ENCODE measurements at places on chromosomes 7 and 10.

GRCh38 chr7:953547-954327, 743 bp downstream of the ADAP1 start:
- no peak for DNase-seq

DNA sequence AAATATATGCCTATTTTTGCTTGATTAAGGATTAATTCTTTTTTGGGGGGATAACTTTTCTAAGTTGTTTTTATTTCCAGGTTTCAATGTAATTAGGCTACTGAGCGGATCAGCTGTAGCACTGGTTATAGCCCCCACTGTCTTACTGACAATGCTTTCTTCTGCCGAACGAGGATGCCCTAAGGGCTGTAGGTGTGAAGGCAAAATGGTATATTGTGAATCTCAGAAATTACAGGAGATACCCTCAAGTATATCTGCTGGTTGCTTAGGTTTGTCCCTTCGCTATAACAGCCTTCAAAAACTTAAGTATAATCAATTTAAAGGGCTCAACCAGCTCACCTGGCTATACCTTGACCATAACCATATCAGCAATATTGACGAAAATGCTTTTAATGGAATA, 1.0 kb downstream of the LRRTM3 start:
- DNase-seq: no peak

DNA sequence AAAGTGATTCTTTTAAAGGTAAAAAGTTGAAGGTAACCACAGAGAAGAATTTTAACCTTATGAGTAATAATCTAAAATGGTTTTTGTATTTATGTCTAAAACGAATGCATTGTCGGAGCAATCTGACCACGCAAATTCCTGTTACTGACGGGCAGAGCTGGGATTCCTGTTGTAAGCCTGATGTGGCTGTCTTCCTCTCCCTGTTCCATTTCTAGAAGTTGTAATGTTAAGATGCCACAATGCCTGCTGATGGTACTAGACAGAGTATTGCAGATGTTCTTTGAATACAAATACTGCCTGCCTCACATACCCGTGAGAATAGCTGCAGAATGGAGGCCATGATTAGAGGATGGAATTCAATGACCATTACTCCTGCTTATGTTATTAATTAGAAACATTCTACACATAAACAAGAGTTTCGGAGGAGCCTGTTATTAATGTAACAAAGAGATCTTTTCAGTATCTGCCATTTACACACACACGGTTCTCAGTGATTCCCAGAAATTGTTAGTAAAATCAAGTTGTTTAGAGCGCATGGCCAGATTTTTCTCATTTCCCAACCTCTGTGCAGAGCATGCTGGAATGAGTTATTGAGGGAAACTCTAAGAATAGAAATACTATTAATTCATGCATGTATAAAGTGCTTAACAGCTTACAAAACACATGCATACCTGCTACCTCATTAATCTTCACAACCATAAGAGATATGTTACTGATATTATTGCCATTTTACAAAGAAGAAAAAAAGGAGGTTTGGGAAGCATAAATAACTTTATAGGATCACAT, 196.8 kb downstream of the PTN start:
- DNase-seq: no peak

DNA sequence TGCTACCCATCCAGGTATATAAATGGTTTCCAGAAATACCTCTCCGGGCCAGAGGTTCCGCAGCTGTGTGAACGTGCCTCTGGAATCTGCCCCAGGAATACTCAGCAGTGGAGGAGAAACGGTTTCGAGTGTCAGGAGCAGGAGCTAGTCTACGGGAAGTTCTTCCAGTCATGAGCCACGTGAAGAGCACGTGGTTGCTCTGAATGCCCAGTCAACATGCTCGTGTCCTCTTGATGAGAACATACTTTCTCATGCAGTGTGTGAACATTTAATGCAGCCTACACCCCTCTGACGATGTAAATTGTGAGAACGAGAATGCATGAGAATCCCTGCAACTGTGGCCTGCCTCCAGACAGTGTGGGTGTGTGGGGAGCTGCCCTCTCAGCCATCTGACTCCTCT, 277.0 kb upstream of the SHH start:
- DNase-seq: no peak

DNA sequence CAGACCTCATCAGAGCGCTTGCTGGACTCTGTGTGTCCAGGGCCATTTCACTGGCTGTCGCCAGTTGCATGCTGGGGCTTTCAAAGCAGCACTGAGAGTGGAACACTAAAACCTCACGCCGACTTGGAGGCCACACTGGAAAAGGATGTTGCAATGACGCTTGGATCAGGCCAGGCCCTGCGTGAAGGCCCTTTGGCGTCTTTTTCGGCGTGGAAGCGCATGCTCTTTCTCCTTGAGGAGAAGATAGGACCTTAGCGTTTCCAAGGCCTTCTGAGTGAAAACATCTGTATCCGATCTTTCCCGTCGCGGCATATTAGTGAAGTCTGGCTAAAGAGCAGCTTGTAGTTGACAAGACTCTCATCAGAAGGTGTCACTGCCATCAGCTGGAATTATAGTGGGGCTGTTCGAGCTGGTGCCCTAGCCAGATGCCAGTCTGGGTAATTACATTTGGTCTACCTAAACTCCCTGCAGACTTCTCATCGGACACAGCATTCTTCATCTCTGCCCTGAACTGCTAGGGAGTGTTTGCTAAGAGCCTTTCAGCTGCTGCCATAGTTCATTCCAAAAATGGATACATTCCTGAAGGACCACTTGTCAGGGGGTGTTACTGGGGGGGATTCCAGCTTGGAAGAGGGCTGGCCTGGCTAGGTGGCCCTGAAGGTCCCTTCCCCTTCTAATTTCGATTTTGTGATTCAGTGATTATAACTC, 167.7 kb upstream of the TCF7L2 start:
- DNase-seq: no peak

- DNase-seq: no peak
Measured at GRCh38 chr10:132400547-132401151, 3.6 kb downstream of the PWWP2B start.

DNA sequence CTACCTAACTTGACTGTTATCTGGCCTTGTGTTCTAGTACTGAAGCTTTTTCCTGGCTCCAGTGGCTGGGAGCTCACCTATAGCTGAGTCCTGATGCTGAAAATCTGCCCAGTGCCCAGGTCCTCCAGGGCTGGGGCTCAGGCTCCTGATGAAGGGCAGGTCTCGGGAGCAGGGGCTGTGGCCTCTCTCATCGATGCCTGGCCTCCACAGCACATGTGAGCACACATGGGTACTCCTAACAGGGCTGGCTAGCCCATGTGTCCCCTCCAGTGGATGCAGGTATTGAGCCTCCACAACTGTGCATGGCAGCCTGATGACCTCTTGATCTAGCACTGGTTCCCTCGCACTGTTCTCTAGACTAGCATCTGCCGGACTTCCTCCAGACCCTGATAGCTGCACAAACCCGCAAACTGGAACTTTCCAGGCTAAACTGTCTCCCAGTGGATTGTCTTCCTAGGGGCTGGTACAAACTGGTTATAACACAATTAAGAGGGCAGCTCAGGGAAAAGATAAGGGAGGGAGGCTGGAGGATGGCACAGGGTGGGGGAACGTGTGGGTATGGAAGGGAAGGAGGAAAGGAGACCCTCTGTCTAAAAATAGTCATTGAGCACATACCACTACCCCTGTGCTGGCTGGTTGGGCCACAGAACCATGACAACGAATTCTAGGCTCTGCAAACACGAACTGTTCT, 35.1 kb downstream of the PLAC9 start:
- no peak for DNase-seq

DNA sequence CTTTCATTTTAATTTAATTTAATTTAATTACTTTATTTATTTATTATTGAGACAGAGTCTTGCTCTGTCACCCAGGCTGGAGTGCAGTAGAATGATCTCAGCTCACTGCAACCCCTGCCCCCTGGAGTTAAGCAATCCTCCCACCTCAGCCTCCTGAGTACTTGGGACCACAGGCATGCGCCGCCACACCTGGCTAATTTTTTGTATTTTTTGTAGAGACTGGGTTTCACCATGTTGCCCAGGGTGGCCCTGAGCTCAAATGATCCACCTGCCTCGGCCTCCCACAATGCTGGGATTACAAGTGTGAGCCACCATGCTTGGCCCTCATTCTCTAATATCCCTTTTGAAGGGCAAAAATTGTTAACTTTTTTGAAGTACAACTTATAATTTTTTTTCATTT, 92.9 kb downstream of the XRCC2 start:
- DNase-seq: no peak

DNA sequence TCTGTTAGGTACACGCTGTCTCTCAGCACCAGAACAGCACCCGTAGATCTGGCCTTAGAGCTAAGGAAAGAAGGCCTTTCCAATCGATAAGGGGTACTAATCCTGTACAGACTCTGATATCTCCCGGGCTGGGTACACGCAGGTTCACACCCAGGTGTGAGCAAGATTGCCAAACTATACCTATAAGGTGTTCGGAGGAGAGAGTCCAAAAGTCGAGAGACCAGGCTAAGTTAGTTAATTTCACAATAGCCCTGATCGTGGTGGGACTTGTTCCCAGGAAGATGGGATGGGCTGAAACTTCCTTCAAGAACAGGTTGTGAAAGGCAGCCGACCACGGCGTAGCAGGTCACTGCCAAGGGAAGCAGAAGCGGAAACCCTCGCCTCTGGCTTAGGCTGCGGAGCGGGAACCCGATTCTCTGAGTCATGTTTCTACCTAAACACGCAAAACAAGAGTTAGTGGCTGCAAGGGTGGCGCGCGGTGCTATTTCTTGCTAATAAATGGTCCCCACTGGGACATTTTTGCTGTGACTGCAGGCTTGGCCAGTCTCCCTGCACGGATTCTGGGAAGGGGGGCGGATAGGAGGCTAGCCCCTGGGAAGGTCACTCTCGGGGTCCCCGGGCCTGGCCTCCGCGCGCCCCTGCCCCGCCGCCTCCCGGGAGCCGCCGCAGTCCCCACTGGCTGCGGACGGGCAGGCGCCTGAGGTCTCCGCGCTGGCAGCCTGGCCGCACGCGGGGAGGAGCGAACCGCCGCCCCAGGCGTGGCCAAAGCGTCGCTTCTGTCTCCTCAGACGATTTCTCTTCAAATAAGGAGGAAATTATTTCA, 75.4 kb upstream of the PDSS1 start:
- peak; percentile 76 for DNase-seq

DNA sequence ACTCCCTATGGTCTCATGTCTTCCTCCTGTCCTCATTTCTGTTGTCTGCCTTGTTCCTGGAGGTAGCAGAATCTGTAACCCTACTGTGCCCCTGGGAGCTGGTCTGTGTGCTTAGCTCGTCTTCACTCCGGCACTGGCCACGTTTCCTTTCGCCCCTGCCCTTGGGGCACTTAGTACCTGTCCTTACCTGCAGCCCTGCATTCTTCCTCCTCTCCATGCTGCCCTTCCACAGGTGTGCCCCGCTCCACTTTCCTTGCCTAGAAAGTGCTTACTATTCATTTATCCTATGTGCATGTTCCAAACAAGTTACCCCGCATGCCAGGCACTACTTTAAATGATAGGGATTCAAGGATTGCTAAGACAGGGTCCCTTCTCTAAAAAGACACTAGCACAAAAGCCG, 199.9 kb upstream of the ZMIZ1 start:
- DNase-seq: no peak

DNA sequence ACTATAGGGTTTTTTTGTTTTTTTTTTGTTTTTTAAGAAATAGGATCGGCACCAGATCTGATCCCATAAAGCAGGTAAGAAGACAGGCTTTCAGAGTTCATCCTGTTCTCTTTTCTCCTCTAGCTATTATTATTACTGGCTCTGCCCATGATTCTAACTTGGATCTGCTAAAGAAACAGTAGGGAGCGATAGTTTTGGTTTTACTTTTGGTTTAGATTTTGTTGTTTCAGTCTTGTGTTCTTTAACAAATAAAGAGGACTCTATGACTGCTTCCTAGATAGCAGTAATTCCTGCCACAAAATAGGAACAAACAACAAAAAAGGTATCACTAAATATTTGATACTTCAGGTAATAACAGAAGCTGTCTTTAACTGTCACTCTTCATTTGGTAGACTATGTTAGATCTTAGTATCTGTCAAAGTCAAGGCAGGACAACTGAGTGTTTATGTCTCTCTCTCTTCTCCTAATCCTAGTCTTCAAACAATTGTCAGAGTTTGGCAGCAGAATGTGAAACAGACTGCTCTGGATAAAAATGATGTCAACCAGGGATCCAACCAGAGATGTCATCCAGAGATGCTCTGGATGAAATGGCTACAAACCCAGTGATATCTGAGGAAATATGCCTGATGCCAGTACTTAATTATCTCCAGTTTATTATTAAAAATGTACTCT, 99.8 kb downstream of the KMT2C start:
- DNase-seq: no peak

DNA sequence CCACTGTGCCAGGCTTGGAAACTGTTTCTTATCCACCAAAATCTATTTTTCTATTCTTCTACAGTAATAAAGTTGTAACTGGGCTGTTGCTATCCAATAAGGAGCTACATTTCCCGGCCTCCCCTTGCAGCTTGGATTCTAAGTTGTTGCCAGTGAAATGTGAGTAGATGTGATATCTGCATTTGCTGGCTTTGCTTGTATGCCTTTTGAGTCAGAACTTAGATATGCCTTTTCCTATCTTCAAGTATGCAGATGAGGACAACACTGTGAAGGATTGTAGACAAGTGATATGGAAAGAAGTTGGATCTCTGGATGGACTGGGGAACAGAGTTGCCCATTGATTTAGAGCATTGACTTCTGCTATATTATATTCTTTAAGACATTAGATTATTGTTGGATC, 236.9 kb downstream of the REEP3 start:
- no peak for DNase-seq

DNA sequence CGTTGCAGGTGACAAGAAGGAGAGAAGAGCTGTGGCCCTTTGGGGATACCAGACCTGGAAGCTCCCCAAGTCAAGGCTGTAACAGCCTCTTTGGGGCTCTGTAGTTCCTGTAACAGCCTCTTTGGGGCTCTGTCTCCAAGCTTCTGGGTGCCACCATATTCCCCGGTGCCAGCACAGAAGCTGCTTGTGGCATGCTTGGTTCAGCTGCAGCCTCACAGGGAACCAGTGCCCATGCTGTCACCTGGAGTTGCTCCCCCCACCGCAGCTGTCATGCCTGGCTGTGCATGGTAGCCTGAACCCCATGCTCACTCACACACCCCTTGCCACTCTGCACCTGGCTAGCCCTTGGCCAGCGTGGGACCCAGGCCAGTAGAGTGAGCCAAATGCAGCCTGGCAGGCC, 109.1 kb downstream of the ELAPOR2 start:
- DNase-seq: no peak

DNA sequence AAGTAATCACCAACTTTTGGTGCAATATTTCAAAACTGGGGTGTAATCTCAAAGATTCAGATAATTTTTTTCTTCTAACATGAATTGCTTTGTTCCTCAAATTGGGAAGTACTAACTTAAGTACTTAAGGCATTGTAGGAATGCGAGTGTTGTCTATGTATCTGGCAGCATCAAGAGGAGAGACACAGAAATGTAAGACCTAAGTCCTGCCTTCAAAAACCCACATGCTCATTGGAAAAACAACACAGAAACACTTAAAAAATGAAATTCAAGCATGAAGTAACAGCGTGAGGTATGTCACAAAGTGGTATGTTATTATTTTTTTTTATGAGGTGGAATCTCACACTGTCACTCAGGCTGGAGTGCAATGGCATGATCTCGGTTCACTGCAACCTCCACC, 288.5 kb downstream of the ZEB1 start:
- DNase-seq: no peak
